ENCODE measurements at places on chromosomes 1 and 21. TPM values are rescaled to one million over a fixed set of nuclear protein-coding genes. Genes with fewer than 3 reads are reported as not detected.

GBP6 gene
- not detected for total RNA-seq

TFAP2E gene
- total RNA-seq, result 0.18 TPM

BCL2L15 gene
- not detected for total RNA-seq

MTX1 gene
- total RNA-seq, result 52.6 TPM

MAP3K21 gene
- total RNA-seq, result 0.06 TPM

RAVER2 gene
- total RNA-seq, result 2.3 TPM

Data from HFFc6 (cell line).